ENCODE measurements at places on chromosomes 7 and 10.

DNA sequence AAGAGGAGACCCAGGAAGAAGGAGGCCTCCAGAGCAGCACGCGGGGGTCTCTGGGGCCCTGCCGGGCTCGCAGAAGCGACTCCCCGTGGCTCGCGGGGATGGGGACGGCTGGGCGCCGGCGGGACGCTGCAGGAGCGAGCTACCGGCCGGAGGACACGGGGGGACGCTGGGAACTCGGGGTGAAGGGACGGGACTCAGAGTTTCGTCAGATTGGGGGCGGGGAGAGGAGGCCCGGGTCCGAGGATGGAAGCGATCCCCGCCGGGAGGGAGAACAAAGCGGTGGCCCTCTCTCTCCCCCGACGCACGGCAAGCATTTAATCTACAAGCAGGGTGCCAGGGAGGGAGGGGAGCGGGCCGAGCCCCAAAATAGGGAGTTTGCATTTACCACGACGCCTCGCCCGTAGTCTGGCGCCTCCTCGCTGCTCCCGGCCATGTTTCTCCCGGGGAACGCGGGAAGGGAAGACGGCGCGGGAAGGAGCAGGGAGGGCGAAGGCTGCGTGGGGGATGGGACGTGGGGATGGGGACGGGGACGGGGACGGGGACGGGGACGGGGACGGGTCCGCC is at the start of gene PRTFDC1:
TSS of gene PRTFDC1 (minus strand) at position 464 of the 564 bp plus-strand sequence. CDS start at position 433, 31 bp downstream.
- DNase-seq = no peak

- peak; percentile 29 for DNase-seq
Observed at GRCh38 chr7:92851732-92852131, 15.4 kb upstream of the CDK6 start.

GRCh38 chr10:86354761-86355540 is 11.6 kb downstream of the GRID1 start:
- no peak for DNase-seq

DNA sequence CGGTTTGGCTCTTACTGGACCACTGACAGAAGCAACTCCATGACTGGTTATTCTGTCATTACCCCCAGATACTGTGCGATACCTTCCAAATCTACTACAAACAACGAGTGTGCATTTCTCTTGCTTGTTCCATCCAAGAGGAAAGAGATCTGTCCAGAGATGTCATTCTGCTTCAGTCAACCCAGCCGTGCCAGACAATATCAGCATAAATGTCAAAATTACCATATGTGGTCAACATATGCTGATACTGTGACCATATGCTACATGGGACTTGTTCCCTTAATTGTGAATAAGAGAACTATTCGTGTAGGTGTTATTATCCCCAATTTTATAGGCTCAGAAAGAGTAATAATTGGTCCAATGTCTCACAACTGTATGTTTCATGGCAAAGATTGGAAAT is 143.2 kb upstream of the PRSS1 start:
- DNase-seq = no peak

GRCh38 chr7:35463176-35463700 is 209.3 kb upstream of the TBX20 start:
- DNase-seq = no peak

GRCh38 chr7:14480281-14480680 is 422.3 kb downstream of the DGKB start:
- no peak for DNase-seq

- no peak for DNase-seq
Observed at GRCh38 chr10:11715815-11716494, 26.2 kb upstream of the ECHDC3 start.

- no peak for DNase-seq
Observed at GRCh38 chr10:57472823-57473619, 794.7 kb downstream of the IPMK start.

DNA sequence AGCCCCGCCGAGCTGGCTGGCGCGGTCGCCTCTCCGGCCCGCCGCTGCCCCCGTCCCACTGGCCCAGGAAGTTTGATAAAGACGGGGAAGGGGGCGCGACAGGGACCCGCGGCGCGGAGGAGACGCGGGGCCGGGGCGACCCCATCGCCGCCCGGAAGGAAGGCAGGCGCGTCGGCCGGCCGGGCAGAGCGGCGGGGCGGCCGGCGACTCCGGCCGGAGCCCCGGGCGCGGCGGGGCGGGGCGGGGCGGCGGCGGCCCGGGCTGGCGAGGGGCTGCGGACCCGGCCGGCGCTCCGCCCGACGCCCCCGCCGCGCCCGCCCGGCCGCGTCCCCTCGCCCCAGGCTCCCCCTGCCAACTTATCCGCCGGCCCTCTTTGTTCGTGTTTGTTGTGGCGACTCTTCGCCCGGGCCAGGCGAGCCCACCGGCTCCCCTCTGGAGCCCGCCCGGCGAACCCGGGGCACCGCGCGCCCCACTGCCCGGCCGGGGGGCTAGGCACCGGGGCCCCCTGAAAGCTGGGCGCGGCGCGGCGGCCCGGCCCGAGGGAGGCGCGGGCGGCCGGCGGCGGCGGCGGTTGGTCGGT is 571 bp downstream of the KDM7A start:
- DNase-seq = no peak

DNA sequence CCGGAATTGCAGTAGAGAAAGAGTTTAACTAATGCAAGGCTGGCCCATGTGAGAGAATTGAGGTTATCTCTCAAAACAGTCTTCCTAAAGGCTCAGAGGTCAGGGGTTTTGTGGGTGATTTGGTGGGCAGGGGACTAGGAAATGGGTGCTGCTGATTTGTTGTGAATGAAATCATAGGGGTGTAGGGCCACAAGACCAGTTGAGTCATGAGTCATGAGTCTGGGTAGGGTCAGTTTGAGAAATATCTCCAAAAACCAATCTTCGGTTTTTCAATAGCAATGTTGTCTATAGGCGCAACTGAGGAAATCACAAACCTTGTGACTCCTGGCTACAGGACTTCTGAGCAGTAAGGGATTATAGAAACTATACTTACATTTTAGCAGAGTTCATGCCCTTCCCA is 460.0 kb upstream of the NRP1 start:
- DNase-seq = no peak

DNA sequence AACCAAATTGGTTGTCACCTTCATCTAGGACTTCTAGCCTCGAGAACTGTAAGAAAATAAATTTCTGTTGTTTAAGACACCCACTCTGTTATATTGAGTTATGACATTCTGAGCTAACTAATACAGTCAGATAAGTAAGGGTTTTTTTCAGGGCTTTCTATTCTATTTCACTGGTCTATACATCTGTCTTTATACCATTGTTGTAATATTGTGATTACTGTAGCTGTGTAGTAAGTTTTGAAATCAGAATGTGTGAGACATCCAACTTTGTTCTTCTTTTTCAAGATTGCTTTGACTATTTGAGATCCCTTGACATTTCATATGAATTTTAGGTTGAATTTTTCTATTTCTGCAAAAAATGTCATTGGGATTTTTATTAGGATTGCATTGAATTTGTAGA is 7.5 kb downstream of the IFIT1 start:
- DNase-seq = no peak

GRCh38 chr7:137667633-137668387 is 179.0 kb downstream of the DGKI start:
- peak; percentile 84 for DNase-seq

- no peak for DNase-seq
Observed at GRCh38 chr10:3757638-3758490, 27.1 kb downstream of the KLF6 start.

DNA sequence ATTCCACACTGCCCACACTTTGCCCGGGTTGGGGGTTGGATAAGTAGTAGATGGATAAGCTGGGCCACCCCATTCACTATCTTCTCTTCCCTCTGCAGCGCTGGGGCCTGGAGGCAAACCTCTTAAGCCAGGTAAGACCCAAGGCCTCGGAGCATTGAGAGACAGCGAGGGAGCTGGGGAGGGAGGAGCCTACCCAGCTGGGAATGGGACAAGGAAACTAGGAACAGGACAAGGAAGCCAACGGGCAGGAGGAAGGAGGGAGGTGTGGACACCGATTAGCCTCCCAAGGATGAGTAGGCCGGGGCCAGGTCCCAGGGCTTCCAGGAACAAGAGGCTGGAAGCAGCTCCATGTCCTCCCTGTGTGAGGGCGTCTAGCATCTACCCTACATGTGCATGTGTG is 9.6 kb downstream of the ELN start:
- no peak for DNase-seq

- no peak for DNase-seq
Observed at GRCh38 chr7:98974205-98974604, 95.9 kb downstream of the TRRAP start.

DNA sequence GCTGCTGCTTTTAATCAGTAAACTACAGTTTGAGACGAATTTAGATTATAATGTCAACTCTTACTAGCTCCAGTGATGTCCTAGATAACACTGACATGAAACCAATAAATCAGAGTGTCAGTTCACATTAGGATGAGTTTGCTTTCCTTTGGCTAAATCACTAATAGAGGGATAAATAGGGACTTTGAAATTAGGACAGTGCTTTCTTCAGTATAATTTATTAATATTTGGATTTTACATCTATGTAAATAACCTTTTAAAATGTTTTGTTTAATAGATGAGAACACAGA is 55.6 kb downstream of the C1GALT1 start:
- no peak for DNase-seq

GRCh38 chr10:123017421-123018165 is 8.8 kb downstream of the ACADSB start:
- no peak for DNase-seq

GRCh38 chr7:142807855-142808460 is 37.2 kb downstream of the PRSS2 start:
- peak; percentile 45 for DNase-seq

- DNase-seq = no peak
Observed at GRCh38 chr7:70997261-70997660, 134.7 kb upstream of the GALNT17 start.

GRCh38 chr10:26739071-26739631 is 41.6 kb downstream of the PDSS1 start:
- no peak for DNase-seq

DNA sequence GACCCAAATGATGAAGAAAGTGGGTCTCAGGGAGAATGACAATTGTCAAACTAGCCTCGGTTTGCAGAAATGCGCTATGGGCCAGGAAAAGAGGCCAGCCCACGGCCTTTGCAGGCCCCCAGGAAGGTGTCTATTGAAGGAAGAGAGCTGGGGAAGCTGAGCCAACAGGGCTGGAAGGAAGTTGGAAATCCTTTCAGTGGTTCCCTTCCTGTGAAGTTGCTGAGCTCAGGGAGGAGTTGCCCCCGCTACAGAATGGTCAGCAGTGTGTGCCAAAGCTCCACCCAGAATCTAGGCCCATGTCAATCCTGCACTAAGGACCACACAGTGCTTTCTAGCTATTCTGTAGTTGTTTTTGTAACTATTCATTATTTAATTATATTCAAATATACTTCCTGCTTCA is 91.6 kb upstream of the ANLN start:
- no peak for DNase-seq

DNA sequence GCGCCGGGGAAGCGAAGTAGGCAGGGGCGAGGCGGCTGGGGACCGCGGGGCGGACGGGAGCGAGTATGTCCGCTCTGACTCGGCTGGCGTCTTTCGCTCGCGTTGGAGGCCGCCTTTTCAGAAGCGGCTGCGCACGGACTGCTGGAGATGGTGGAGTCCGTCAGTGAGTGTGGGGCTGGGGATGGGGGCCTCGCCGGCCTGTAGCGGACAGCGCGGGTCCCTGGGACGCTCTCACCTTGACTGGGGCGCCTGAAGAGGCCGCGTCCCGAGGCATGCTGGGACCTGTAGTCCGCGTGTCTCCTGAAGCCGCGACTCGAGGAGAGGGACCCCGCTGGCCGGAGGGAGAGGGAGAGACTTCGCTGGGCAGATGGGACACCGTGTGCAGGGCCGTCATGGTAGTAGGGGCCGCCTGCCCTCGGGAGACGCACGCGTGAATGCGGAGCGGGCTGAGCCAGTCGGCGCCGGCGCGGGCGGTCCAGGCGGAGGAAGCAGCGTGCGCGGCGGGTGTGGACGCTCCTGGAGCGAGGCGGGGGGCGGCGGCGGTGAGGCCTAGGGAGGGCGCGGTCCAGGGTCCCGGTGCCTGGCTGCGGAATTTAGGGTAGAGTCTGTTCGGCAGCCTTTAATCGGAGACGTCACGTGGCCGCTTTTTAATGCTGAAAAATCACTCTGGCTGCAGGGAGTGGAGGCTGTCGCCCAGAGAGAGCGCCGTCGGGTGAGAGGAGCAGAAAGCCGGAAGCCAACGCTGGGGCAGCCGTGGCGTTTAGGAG is at the start of gene NDUFB2:
TSS of gene NDUFB2 (plus strand) at position 29 of the 767 bp plus-strand sequence. CDS start at position 66, 37 bp downstream.
- peak; percentile 88 for DNase-seq

- DNase-seq = peak; percentile 45
Observed at GRCh38 chr7:75905785-75906604, 9.0 kb upstream of the POR start.

GRCh38 chr10:103676851-103677417 is 178.4 kb downstream of the SH3PXD2A start:
- peak; percentile 78 for DNase-seq

DNA sequence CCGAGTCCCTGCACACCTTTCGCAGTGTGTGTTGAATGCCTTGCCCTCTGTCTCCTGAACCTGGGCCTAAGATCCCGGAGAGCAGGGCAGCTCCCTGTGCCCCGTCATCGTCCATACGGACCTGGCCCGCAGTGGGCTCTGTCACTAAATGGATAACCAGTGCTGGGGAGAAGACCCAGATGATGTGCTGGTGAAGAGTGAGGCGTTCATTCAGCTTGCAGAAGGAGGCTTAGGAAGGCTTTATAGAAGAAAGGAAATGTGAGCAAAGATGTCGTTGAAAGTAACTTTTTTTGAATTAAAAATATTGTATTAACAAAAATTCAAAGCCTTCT is 34.4 kb downstream of the PFKFB3 start:
- no peak for DNase-seq

- no peak for DNase-seq
Observed at GRCh38 chr10:93235686-93236085, 162.0 kb downstream of the CYP26A1 start.

GRCh38 chr7:30427296-30428070 is 51.1 kb downstream of the NOD1 start:
- no peak for DNase-seq

GRCh38 chr10:86263209-86263608 is 103.4 kb downstream of the GRID1 start:
- DNase-seq = no peak

DNA sequence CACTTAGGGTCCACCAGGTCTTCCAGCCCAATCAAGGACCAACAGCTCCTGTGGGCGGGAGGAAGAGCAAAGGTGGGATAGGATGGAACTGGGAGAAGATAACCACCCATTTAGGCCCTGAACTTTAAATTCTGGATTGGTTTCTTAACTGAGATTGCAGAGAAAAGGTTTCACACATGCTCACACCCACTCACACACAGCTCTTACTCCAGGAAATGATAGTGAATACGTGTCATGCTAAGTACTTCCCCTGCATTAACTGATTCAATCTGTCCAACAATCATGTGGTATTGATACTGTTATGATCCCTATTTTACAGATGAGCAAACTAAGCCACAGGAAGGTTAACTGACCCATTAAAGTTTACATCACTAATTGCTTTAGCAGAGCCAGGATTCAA is 4.6 kb upstream of the CYP3A4 start:
- DNase-seq = no peak
